Suppressor macrophage (primary cell): ENCODE measurements at places on chromosomes 2 and 18.

DNA sequence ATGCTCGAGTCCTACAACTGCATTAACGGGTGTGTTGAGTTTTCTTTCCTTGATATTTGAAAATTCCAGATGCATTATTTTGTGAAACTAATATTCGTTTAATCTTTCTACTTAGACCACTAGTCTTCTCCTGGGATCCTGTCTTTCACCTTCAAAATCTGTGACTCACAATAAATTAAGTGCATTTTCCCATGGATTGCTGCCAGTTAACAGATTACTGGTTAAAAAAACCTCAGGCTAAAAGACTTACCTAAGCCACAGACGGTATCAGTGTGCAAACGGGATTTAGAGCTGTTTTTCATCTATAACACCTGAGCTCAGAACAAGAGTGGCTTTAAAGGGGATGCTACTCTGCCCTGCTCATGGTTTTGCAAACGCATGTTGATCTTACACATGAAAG is 10.2 kb downstream of the FECH start:
- no peak for DNase-seq

DNA sequence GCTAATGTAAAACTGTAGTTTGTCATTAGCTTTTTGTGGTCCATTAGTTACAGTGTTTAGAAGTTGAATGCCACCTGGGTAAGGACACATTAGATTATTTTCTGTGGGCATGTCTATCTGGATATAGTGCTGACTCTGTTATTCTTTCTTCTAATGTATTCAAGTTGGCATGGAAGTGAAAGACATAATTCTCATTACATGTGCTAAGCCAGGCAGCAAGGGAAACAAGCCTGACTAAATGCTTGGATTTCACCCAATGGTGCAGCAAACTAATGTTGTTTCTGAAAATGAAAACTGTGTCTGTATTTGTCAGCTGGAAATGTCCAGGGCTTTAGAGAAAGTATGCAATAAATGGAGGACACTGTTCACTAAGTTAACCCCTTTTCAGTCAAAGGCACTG is 100.7 kb downstream of the NUP35 start:
- no peak for DNase-seq

GRCh38 chr18:49716035-49716434 is 97.3 kb downstream of the ACAA2 start:
- no peak for DNase-seq

GRCh38 chr18:8889489-8889888 is 184.1 kb downstream of the MTCL1 start:
- no peak for DNase-seq

DNA sequence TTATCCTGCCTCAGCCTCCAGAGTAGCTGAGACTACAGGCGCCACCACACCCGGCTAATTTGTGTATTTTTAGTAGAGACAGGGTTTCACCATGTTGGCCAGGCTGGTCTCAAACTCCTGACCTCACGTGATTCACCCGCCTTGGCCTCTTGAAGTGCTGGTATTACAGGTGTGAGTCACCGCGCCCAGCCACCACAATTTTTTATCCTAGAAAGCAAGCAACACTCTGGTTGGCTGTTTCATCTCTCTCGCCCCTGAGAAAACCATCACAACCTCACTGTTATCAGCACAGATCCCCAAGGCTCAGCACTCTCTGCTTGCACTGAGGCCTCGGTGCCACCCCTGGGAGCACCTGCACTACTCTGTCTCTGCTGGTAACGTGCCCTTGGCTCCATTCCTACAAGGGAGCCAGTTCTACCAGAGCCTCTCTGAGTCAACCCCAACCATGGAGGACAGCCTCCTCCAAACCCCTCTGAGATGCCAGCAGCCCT is 134.8 kb upstream of the AGAP1 start:
- no peak for DNase-seq

DNA sequence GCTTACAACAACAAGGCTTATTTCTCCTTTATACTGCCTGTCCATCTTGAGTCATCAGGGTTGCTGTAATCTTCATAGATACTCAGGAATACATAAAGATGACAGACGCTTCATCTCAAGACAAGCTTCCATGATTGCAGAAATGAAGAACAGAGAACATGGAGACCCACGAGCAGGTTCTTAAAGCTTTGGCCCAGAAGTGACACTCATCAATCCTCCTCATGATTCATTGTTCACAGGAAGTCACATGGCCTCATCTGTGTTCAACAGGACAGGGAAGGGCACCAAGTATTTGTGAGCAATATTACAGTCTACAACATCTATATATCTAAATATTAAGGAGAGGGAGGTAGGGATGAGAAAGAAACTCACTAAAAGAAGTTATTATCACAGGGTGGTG is 36.5 kb upstream of the PGAP1 start:
- DNase-seq = peak; percentile 25

- DNase-seq = no peak
These were observed 215.1 kb downstream of the DYSF start for GRCh38 chr2:71668326-71669057.

DNA sequence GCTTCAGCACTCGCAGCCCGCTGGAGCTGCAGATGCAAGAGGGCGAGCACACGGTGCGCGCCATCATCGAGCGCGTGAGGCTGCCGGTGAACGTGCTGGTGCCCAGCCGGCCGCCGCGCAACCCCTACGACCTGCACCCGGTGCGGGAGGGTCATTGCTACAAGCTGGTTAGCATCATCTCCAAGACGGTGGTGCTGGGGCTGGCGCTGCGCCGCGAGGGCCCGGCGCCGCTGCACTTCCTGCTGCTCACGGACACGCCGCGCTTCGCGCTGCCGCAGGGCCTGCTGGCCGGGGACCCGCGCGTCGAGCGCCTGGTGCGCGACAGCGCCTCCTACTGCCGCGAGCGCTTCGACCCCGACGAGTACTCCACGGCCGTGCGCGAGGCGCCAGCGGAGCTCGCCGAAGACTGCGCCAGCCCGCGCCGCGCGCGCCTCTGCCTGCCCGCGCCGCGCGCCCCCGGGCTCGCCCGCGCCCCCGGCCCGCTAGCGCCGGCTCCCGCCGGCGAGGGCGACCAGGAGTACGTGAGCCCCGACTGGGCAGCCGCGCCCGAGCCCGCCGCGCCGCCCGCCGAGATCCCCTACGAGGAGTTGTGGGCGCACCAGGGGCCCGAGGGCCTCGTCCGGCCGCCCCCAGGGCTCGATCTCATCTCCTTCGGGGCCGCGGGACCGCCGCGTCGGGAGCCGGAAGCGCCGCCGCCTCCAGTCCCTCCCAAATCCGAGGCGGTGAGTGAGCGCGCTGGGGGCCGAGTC is 11.8 kb downstream of the GAREM2 start:
- peak; percentile 95 for DNase-seq

- peak; percentile 63 for DNase-seq
These were observed 553 bp downstream of the CNDP2 start for GRCh38 chr18:74496508-74497323.

GRCh38 chr2:105795575-105795934 is 50.8 kb downstream of the NCK2 start:
- DNase-seq = no peak

DNA sequence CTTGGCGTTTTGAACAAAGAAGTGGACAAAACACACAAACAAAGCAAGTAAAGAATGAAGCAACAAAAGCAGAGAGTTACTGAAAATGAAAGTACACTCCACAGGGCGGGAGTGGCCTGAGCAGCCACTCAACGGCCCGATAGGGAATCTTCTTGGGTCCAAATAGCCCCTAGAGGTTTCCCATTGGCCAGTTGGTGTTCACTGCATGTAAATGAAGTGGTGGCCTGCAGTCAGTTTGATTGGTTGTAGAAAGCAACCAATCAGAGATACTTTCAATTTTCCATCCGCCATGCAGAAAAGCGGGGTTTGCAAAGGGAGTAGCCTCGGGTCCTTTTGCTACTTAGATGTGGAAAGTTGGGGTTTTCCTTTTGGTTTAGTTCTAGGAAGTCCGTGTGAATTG is 31.6 kb downstream of the CYBRD1 start:
- DNase-seq = no peak

- DNase-seq = no peak
These were observed 170.5 kb upstream of the NETO1 start for GRCh38 chr18:73038336-73038735.
